Keratinocyte (primary cell): ENCODE measurements at places on chromosomes 5 and 9. TPM values are rescaled to one million over a fixed set of nuclear protein-coding genes. Genes with fewer than 3 reads are reported as not detected.

- H3K4me3 ChIP-seq, result no peak overlapping the region
- no peak overlapping the region for H3K27ac ChIP-seq
- no peaks in the 10 kb centered on the region for H3K27me3 ChIP-seq
- no peak for DNase-seq
- no peaks in the 10 kb centered on the region for H3K4me1 ChIP-seq
These were observed 216.8 kb upstream of the RPS23 start for GRCh38 chr5:82494942-82495341.

GRCh38 chr9:92324889-92325268 is 271 bp downstream of the NOL8 start:
- peaks cover 15% of the 10 kb centered on the region for H3K36me3 ChIP-seq
- DNase-seq, result no peak
- peak overlapping the region; percentile 98 for H3K4me3 ChIP-seq
- peak overlapping the region; percentile 100 for H3K27ac ChIP-seq
- peaks cover 27% of the 10 kb centered on the region for H3K4me1 ChIP-seq

- no peak overlapping the region for H3K27ac ChIP-seq
- DNase-seq, result no peak
- H3K36me3 ChIP-seq, result no peaks in the 10 kb centered on the region
- no peak overlapping the region for H3K4me3 ChIP-seq
- H3K27me3 ChIP-seq, result peaks cover 13% of the 10 kb centered on the region
- peaks cover 35% of the 10 kb centered on the region for H3K4me1 ChIP-seq
These were observed 2.9 kb upstream of the CSF2 start for GRCh38 chr5:132070460-132071337.

GRCh38 chr9:101311758-101312420 is 72.9 kb downstream of the BAAT start:
- H3K36me3 ChIP-seq, result no peaks in the 10 kb centered on the region
- H3K4me1 ChIP-seq, result peaks cover 15% of the 10 kb centered on the region
- no peak overlapping the region for H3K27ac ChIP-seq
- H3K27me3 ChIP-seq, result no peaks in the 10 kb centered on the region

DNA sequence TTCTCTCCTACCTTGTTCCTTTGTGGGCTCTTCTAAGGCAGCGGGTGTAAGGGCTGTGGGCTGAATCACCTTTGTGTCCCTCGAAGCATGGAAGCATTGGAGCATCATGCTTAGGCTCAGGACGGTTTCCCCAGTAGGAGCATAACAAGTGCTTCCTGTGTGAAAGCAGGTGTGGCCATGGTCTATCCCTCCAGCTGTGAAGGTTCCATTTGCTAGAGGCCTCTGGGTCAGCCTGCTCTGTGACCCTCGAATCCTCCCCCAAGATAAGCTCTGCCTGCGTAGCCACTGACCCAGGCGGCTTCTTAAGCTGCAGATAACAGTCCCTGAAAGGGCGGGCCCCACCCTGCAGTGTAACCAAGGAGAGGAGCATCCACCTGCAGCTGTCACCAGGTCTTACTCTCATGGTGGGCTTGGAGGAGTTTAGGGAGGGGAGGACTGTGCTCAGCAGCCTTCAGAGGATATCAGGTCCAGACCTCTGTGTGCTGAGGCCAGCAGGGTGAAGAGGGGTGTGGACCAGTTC is 8.4 kb upstream of the NDST1 start:
- H3K4me1 ChIP-seq, result peaks cover 70% of the 10 kb centered on the region
- DNase-seq, result no peak
- no peak overlapping the region for H3K4me3 ChIP-seq
- H3K27me3 ChIP-seq, result no peaks in the 10 kb centered on the region

DNA sequence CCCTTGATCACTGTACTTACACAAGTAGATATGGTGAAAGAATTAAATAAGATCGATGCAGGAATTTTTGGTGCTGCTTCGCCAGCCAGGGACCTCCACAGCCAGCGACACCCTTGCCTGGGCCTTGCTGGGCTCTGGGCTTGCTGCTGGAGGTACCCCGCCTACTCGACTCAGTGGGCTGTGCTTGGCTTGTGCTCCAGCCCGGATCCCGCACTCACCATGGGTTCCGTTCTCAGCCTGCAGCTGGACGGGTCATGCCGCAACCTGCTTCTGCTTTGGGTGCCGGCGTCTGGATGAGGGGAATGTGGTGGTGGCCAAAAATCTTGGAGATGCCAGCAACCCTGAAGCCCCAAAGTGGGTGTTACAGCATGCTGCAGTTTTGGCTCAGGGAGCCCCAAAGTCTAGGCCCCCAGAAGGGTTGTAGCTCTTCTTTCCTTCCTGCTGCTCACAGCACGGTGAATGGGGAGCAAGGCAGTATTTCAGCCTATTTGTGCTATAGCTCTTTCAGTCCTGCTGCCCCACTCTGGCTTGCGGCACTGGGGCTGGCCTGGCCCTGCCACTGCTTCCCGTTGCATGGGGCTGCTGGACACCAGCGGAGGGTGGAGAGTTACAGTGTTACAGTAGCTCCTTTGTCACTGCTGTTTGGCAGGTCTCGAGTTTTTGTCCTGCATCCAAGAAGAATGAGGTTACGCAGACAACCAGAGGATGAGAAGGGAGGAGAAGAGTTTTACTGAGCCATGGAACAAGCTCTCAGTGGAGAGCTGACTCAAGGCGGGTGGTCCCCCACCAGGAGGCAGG is 48.0 kb downstream of the TARS1 start:
- H3K27me3 ChIP-seq, result no peaks in the 10 kb centered on the region
- no peaks in the 10 kb centered on the region for H3K4me1 ChIP-seq
- no peak for DNase-seq
- no peaks in the 10 kb centered on the region for H3K36me3 ChIP-seq

GRCh38 chr9:136170006-136170901 is 34.7 kb downstream of the LHX3 start:
- no peaks in the 10 kb centered on the region for H3K4me1 ChIP-seq
- no peak overlapping the region for H3K27ac ChIP-seq
- peaks cover 16% of the 10 kb centered on the region for H3K27me3 ChIP-seq
- H3K4me3 ChIP-seq, result no peak overlapping the region

DNA sequence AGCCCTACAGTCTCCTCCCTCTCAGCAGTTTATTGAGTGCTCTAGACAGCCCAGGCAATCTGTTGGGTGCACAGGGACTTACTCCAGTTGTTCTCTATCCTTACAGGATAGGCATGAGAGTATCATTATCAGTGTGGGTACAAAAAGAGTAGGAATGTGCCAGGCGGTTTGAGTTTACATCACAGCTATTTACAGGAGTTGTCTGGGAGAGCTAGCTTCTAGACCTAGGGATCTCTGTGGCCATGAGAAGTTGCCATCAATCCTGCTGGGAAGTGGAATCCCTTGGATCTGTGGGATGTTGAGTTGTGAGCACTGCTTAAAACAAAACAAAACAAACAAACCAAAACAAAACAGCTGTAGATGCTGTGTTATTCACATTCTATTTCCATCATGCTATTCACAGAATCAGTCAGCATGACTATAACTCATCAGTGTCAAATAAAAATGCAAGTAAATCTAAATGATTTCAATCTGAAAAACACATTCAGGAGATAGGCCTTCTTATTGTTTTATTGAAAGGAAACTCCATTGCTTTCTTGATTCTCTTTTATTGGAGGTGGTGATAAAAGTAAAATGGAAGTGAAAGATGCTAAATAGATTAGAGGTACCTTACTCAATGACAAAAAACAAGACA is 552.4 kb upstream of the ZNF608 start:
- no peaks in the 10 kb centered on the region for H3K27me3 ChIP-seq
- peaks cover 12% of the 10 kb centered on the region for H3K4me1 ChIP-seq
- DNase-seq, result no peak
- no peak overlapping the region for H3K27ac ChIP-seq

DNA sequence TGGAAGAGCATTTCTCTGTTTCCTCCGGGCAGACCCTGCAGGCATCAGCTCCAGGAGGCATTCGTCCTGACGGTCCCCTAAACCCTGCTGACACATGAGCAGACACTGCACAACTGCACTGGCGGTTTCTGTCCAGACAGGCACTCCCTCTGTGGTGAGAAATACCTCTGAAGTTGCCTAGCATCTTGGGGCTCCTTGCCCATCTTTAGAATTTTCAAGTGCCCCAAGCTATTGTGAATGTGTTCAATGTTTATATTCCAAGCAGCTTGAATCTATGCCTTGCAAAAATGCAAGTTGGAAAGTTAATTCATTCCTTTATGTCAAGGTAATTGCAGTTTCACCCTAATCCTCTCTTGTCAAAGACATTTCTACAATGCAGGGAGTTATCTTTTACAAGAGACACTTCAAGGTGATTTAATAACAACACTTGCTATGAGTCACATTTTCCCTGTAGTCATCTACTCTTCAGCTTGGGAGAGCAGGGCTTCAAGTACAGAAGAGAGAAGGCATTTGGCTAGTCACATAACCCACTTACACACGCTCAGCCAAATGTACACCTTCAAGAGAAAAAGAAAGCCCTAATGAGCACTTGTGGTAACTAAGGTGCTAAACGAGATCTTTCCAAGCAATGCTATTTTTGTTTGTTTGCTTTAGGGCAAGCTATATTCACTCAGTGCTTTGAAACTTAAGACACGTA is 302.5 kb downstream of the MLLT3 start:
- H3K27ac ChIP-seq, result peak overlapping the region; percentile 86
- H3K36me3 ChIP-seq, result no peaks in the 10 kb centered on the region
- H3K27me3 ChIP-seq, result no peaks in the 10 kb centered on the region
- H3K4me3 ChIP-seq, result peak overlapping the region; percentile 28
- H3K4me1 ChIP-seq, result peaks cover 50% of the 10 kb centered on the region

EDIL3 gene
- polyA plus RNA-seq, result 0.08 to 0.63 TPM (median 0.34 TPM) in 3 replicates

PDE6A gene
- polyA plus RNA-seq, result 0.03 to 0.05 TPM (median 0.03 TPM) in 3 replicates

UBE2QL1 gene
- polyA plus RNA-seq, result not detected in 3 replicates

PDCD1LG2 gene
- 14.7 to 20.2 TPM (median 18.8 TPM) in 3 replicates for polyA plus RNA-seq

TPD52L3 gene
- not detected in 3 replicates for polyA plus RNA-seq
